Left renal cortex interstitium (tissue), 4 donors: ENCODE measurements at places on chromosomes 11 and 22. TPM values are rescaled to one million over a fixed set of nuclear protein-coding genes. Genes with fewer than 3 reads are reported as not detected.

DNA sequence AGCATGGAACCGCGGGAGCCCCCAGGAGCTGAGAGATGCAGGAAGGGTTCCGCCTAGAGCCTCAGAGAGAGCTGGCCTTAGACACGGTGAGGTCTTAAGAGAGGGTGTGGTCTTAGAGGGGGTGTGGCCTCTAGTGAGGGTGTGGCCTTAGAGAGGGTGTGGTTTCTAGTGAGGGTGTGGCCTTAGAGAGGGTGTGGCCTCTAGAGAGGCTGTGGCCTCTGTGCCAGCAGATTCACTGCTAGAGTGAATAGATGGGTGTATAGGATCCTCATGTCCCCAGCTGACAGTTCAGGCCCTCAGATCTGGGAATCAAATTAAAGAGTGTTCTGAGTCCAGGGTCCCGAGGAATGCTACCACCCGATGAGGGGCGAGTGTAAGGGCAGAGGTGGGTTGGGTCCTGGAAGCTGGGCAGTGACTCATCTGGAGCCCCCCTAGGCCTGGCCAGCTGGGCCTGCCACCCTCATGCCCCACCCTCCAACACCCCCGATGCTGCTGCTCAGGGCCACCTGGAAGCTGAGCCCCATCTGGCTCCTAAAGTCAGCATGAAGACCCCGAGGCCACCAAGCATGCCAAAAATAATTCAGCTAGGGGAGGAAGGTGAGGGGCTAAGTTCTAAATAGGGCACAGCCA, 49.5 kb downstream of the IGF2 start:
- DNase-seq, result no peak

The FIBIN gene
- polyA plus RNA-seq, result 13.5 TPM

The MMP3 gene
- 0.25 TPM for polyA plus RNA-seq

- DNase-seq, result no peak
These were observed 72.3 kb downstream of the TRIM44 start for GRCh38 chr11:35734669-35735410.

GRCh38 chr11:128260398-128260797, 327.0 kb downstream of the ETS1 start:
- DNase-seq, result no peak

The OR51B4 gene
- not detected for polyA plus RNA-seq

DNA sequence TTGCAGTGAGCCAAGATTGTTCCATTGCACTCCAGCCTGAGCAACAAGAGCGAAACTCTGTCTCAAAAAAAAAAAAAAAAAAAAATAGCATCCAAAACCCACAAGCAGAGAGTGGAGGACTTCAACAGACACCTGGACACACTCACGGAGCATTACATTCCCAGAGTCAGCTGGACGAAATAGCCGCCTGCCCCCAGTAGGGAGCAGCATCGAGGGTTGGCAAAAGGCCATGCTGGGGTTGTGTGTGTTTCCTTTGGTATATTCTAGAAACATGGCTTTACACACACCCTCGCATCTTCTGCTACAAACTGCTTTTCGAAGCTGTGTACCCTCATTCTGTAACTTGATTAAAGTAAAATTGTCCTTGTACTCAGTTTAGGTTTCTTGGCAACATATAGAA, 5.3 kb downstream of the ADA2 start:
- no peak for DNase-seq

DNA sequence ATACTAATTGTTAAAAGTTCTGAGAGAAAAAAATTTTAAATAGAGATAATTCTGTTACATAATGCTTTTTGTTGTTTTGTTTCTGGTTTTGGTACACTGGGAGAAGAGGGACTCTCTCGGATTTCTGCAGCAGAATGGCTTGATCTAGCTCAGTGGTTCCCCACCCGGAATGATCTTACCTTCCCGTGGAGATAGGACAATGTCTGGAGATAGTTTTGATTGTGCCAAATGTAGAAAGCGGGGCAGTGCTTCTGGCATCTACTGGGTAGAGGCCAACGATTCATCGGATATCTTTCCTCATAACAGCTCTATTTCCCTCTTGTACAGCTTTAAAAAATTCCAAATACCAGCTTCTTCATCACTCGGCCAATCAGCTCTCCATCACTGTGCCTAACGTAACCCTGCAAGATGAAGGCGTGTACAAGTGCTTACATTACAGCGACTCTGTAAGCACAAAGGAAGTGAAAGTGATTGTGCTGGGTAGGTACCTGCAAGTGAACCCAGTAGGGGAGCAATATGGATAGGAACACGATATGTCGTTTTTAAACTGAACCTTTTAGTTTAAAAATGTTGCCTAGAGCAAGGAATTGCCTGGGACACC, 13.2 kb downstream of the CRTAM start:
- no peak for DNase-seq

- DNase-seq, result no peak
These were observed 11.3 kb upstream of the CCDC83 start for GRCh38 chr11:85843929-85844328.

- DNase-seq, result no peak
These were observed 9.6 kb upstream of the TMEM184B start for GRCh38 chr22:38282397-38282796.

The UPK3A gene
- polyA plus RNA-seq, result 2.3 TPM

DNA sequence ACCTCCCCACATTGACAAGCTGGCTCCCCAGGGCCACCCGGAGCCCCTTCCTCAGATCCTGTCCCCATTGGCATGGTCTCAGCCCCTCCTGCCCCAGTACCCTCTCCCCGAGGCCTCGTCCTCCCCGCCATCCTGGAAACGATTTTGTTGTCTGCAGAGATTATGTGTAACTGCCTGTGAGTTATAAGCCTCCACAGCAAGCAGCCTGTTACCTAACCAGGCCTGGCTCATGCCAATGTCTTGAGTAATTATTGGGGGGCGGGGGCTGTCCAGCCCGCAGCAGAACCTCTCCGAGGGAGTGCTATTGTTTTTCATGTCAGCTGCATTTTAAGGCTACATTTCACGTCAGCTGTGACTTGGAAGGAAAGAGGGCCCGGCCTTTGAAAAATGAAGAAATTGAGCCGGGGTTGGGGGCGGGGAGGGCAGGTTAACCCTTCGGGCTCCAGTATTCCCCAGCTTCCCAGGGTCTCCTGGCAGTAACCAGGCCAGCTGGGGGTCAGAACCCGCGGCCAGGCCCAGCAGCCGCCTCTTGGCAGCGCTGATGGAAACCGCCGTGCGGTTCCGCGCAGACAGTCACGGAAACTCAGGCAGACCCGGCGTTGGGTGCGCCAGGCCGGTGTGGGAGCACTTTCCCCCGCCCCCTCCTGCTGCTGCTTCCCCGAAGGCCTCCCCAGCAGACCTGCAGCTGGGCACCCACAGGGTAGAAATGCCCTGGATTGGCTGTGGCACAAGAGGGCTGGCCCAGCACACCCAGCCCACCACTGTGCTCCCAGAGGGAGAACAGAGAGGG, 59.5 kb downstream of the CDKN1C start:
- DNase-seq, result peak; percentile 59

DNA sequence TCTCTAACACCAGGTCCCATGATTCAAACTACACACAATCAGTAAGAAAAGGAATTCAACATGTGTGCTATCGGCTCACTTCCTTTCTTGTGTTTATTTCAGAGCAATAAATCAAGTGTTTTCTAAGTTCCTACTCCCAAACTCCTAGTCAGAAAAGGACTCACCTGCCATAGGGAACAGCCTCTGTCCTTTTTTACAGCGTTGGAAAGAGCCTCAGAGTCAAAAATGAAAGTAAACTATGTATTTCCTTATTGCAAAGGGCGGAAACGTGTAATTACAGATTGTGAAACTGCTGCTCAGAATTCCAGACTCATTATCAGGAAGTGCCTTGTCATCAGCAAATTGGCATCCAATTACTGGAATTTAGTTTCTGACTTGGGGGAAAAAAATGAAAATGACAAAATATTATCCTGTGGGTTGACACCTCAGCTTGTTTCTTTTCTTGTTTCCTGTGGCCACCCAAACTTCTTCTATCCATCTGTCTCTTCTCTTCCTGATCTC, at the start of gene CASP4:
Gene CASP4, minus strand, starts transcription at position 220 of the 501 bp plus-strand sequence. Its CDS starts 49 bp downstream, at position 171.
- DNase-seq, result peak; percentile 23

GRCh38 chr11:15621565-15621964, 506.8 kb downstream of the INSC start:
- no peak for DNase-seq

The NLRP14 gene
- 1.1 TPM for polyA plus RNA-seq

GRCh38 chr11:65575568-65576231, at the start of gene EHBP1L1:
TSS of gene EHBP1L1 (plus strand) at chr11:65576053. CDS start at chr11:65576303, 250 bp downstream.
- no peak for DNase-seq

The ST14 gene
- polyA plus RNA-seq, result 28.1 TPM

The CST6 gene
- not detected for polyA plus RNA-seq

DNA sequence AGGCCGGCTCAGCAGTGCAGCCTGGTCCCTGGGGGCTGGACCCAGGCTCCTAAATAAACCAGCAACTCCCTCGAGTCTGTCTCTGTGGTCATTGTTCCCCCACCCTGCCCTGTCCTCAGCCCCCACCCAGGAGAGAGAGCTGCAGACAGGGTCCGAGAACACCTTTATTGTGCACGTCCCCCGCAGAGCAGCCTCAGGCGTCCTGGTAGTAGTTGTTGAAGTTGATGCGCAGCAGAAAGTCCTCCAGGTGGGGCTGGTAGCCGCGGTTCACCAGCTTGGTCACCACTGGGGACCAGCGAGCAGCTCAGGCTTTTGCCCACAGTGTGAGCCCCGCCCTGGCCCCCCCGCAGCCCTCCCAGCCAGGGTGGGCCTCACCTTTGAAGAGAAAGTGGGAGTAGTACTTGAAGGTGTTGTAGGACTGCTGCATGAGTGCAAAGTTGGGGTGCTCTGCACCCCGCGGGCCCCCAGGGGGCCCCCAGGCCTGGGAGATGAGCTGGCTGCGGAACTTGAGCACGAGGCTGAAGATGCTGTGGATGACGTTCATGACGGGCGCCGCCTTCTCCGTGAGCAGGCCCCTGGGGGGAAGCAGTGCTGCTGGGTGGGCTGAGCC, 16.8 kb downstream of the SELENOO start:
- no peak for DNase-seq

DNA sequence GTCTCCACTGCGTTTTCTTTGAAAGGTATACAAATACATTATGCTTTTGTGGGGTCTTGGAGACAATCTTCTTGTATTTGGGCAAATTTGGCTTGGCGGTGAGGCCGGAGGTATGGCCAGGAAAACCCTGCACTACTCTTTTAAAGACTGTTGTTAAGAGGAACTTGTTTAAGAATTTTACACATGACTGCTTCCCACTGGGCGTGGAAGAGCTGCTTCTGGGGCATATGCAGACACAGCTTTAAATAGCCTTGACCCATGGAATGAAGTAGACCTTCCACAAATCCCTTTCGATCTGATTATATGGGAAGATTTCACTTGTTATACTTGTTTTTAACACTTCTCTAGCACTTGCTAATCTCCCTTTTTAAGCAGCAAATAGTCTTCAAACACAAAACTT, 453.6 kb downstream of the MN1 start:
- DNase-seq, result no peak

GRCh38 chr22:23122992-23123803, 18.6 kb downstream of the RSPH14 start:
- no peak for DNase-seq

- no peak for DNase-seq
These were observed 6.5 kb downstream of the ASCL2 start for GRCh38 chr11:2263724-2264360.

DNA sequence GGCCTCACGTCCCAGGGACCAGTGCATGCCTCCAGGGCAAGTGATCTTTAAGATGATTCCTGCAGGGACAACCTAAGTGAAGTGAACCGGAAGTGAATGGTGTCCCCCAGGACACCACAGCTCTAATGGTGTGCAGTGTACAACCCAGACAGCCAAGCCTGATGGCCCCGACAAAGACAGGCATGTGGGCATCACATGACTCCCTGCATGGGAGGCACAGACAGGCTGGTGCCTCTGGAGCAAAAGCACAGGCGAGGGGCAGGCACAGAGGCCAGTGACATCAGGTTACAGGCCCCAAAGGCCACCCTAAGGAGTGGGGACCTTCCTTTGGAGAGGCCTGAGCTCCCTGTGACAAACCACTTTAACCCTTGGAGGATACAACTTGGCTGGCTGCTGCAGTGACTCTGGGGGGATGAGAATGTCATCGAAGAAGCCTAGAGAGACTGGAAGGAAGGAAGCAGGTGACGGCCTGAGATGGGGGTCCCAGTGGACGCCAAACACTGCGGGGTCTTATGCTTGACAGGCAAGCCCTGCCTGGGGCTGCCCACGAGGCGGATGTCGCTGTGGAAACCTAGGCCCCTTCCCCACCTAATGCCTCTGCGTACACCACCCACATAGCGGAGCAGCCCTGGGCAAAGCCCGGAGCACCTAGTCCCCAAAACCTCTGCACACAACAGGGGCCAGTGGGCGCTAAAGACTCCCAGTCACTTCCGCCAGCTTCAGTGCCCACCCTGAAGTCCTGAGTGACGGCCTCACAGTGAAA, 12.4 kb downstream of the POLR3H start:
- no peak for DNase-seq

The VPREB3 gene
- polyA plus RNA-seq, result 0.92 TPM
